ENCODE measurements at places on chromosomes 6 and 20.

DNA sequence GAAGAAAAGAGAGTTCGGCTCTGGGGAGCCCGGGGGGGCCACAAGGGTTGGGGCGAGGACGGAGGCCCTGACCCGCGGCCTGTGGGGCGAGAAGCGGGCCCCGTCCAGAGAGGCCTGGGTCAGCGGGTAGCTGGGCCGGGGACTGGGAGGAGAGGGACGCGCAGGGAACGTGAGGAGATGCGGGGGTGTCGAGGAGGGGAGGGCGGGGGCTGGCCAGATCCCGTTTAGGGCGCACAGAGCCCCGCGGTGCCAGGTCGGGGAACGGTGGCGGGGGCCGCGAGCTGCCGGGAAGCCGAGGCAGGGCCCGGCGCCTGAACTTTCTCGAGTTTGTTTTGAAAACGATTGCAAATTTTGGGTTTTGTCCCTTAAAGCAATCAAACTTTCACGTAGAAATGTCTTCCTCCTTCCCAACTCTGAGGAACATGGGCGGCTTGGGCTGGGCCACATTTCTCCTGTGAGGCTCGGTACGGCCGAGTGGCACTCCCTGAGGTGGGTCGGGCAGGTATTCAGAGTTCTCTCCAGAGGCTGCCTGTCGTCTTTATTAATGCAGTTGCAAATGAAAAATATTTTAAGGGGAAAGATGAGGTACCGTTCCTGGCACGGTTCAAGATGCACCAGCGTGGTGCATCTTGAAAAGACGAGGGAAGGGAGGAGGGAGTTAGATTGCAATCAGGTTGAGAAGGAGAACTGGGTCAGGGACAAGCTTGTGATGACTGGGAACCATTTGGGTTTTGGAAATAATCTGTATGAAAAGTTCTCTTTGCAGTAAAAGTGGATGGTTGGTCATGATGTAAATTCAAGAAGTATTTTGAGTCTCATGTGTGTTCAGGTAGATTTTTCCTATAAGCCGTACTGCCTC is 972 bp downstream of the RNF8 start:
- peak; percentile 57 for DNase-seq

GRCh38 chr6:98579941-98580340 is 254.4 kb upstream of the POU3F2 start:
- DNase-seq: no peak

DNA sequence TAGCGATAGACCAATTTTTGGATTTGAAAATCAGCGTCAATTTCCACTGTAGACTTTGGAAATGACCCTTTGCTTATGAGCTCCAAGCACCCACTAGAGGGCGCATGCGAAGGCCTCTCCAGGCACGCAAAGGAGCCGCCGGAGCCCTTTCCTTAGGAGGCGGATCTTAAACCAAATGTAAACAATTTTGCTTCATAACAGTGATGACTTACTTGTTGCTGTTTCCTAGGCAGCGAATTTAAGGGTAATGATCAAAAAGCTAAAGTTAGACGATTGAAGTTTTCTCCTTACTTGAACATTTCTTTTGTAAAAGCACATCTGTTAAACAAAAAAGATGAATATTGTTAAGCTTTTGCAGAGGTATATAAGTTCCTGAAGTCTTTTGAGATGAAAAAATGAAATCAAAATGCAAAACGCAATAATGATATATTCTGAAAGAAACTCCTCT is 29.2 kb upstream of the EXOC2 start:
- DNase-seq: peak; percentile 81

DNA sequence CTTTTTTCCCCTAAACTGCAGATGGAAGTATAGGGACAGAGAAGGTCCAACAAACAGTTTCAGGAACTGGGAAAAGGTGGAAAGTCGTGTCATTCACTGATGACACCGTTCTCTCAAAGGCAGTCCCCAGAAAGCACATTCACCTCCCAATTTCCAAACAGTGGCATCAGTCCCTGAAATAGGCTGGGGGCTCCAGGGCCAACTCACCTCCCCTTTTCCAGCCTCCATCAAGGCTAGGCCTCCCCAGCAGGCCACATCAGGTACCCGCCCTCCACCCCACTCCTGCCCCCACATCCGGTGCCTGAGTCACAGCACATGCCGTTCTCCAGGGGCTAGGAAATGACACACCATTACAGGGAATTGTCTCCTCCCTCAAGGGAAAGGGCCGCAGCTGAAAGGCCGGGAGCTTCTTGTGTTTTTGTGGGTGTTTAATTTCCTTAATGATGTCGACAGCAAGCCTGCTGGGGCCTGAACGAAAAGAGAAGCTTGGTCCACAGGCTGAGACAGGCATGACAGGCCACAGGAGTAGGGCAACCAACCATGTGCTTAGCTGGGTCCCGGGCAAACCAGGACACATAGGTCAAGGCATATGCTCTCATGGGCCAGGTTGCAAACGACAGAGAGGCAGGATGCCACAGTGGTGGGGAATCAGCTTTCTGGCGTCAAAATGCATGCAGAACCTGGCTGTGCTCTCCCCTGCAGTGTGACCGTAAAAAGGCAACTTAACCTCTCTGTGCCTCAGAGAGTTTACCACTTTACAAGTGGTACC is 39.2 kb downstream of the ZMYND8 start:
- DNase-seq: peak; percentile 13

- DNase-seq: peak; percentile 44
Measured at GRCh38 chr6:41939848-41940758, 1.5 kb downstream of the CCND3 start.

DNA sequence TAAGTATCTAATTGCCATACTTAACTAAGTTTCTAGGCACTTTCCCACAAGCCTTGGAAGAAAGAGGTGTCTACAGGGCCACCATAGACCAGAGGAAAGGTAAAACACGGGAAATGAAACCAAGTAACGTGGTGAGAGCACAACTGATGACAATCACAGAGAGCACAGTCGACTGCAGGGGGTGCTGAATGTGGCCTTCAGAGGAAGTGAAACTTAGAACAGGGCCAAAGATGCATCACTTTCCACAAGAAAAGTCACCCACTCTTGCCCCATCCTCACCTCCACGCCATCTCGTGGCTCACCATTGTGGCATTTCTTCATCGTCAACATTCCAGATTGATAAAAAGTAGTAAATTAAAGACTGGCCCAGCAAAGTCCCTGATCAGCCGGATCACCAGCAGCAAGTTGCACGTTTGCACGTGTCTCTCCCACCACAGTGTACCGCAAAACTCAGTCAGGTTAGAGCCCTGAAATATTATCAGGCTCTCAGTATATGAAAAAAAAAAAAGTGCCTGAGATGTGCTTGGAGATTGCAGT is 31.4 kb downstream of the HIVEP2 start:
- no peak for DNase-seq

GRCh38 chr20:48855046-48855445 is 27.2 kb upstream of the PREX1 start:
- no peak for DNase-seq

DNA sequence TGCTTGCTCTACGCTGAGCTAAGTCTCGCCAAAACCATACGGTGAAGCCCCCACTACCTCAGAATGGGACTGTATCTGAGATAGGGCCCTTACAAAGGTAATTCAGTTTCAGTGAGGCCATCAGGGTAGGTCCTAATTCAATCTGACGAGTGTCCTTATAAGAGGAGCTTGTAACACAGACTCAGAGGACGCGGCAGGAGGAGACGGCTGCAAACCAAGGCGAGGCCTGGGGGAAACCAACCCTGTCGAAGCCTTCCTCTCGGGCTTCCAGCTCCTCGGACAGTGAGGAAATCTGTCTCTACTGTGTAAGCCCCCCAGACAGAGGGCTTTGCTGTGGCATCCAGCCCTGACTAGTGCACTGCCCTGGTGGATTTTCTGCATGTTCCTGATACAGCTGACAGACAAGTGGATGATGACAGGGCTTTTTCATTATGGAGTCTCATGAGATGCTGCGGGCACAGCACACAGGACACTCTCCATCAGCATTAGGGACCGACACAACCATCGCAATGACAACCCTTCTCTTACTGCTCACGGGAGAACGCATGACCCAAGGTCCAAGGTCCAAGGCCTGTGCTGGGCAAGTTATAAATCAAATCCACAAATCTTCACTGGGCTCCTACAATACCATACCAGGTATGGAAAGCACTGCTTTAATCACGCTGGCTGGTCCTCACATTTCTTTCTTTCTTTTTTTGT is 48.2 kb downstream of the SSR1 start:
- DNase-seq: no peak

DNA sequence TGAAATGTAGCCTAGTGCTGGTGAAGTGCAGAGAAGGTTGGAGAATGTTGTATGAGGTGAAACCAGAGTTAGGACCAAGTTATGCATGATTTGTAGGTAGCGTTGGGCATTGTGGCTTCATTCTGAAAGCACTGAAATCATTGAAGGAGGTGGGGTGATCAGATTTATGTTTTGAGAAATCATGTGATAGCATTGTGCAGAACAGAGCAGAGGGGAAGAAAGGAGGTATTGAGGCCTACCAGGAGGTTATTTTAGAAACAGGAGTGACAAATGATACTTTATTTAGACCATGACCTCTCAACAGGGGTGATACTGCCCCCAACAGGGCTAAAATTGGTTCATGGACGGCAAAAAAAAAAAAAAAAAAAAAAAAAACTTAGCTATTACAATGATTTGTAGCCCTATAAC is 15.6 kb upstream of the HMGN3 start:
- DNase-seq: no peak

- no peak for DNase-seq
Measured at GRCh38 chr6:32128751-32129296, 778 bp upstream of the ATF6B start.

GRCh38 chr6:109139109-109139508 is 43.8 kb downstream of the CEP57L1 start:
- no peak for DNase-seq

- no peak for DNase-seq
Measured at GRCh38 chr20:48502758-48503157, 325.0 kb downstream of the PREX1 start.

DNA sequence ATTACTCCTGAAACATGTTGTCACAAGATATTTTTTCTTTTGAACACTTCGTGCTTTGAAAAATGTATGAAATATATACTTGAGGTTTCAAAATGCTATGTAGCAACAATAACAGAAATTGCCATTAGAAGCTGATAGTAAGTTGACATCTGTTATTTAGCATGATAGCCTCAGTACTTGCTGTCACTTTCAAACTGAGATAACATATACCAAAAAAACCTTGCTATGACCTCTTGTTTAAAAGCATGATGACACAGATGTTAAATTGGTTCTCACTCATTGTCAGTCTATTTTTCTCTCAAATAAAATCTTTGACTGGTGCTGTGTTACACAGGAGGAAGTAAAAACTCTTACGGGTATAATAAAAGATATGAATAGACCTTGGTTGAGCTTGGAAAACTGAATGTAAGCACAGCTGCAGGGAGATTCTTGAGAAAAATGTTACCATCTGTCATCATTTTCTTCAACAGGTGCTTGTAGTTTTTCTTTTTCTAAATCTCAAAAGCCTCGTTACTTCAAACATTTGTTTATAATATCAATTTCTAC is 18.6 kb downstream of the MOXD1 start:
- DNase-seq: no peak

DNA sequence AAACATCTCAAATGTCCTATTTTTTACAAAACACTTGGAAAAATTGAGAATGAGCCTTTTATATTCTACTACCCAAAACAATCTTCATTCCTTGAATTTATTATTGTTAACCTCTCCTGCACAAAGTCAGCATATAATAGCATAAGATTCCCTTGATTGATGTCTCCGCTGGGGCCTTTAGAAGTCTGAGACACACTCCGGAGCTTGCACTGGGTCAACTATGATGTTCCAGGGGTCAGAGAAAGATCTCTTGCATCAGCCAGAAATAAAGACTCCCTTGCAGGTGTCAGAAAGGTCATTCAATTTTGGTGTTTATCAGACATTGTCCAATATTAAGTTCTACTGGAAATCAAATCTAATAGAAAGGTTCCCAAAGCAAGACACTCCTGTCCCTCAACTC is 29.7 kb upstream of the NHSL1 start:
- DNase-seq: no peak

- DNase-seq: no peak
Measured at GRCh38 chr6:162178666-162179065, 548.9 kb downstream of the PRKN start.

DNA sequence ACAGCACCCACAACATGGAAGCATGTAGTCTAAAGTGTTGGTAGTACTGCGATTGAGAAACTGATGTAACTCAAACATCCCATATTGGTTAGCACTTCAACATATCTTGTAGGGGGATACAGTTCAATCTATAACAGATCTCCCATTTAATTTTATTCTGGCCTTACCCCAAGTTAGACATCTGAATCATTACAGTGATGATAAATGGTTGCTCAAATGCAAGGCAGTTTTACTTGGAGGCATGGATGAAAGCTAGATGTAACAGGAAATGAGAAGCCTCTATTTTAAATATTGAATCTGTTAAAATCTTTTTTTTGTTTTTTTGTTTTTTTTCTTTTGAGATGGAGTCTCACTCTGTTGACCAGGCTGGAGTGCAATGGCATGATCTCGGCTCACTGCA is 44.2 kb upstream of the FAM50B start:
- no peak for DNase-seq

DNA sequence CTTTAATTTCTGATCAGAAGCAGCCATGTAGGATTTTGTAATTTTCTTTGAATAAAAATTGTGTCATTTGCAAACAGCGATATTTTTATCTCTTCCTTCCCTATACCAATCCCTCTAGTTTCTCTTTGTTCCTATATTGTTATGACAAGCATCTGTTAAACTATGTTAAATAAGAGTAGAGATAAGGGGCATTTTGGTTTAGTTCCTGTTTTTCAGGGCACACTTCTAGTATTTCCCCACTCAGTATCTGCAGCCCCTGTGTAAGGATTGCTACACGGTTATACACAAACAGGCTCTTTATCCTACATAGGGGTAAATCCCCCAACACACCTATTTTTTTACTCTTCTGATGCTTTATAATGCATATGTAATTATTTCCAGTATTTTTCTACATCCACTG is 42.1 kb downstream of the TRERF1 start:
- no peak for DNase-seq

DNA sequence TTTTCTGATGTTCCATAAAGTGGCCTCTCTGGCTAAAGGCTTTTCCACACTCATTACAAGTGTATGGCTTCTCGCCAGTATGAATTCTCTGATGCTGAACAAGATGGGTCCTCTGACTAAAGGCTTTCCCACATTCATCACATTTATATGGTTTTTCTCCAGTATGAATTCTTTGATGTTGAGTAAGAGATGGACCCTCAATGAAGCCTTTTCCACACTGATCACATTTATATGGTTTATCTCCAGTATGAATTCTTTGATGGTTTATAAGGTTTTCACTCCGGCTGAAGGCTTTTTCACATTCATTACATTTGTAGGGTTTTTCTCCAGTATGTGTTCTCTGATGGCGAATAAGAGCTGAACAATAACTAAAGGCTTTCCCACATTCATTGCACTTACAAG is 20.4 kb downstream of the ZNF184 start:
- no peak for DNase-seq

GRCh38 chr20:48287552-48288170 is 502.4 kb upstream of the SULF2 start:
- no peak for DNase-seq

Measured in nephron progenitor cell (in vitro differentiated cells).